Fibroblast of skin of scalp (primary cell): ENCODE measurements at places on chromosomes 4 and X.

GRCh38 chr4:105191621-105192210 lies 45.0 kb downstream of the TET2 start:
- peak; percentile 51 for DNase-seq

DNA sequence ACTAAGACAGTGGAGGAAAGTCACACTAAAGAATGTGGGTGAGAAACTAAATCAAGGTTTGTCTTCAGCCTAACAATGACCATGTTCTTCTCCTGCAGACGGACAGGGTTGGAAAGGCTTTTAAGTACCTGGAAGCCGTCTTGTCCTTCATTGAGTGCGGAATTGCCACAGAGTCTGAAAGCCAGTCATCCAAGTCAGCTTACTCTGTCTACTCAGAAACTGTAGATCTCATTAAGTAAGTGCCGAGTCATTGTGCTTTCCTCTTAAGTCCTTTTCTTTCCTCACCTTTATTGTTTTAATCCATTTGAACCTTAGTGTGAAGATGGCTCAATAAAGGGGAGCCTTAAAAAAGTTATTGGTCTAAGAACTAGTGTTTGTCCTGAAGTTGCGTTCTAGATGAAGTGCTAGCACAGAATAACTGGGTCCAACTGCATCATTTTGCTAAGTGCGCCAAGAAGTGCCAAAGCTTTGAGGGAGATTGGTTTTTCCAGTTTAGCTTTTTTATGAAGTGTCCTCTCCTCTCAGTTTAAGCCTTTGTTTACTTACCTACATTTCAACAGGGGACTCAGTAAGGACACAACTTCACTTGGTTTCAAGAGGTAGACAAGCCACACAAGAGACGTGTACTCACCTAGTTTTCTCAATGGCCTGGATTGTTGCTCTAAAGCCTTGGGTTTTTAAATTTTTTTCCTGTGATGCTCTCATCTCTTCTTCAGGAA lies 89.3 kb downstream of the KLHL8 start:
- no peak for DNase-seq

DNA sequence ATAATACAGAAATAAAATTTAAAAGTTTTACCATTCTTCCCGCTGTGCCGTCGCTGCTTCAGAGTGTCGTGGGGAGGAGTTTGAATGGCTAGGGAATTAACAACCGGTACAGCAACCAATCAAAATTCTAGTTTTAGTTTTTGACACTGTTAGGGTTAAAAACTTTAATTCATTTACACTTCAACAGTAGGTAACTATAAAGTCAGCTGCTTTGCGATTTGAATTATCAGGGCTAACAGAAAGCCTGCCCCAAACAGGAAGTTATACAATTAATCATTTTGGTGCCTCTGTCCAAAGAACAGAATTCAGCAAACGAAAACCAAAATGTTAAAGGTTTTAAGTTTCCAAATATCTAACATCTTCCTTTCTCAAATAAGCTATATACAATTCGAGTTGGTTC lies 2.3 kb downstream of the HNRNPD start:
- no peak for DNase-seq

GRCh38 chrX:6761251-6761650 lies 226.3 kb upstream of the VCX3A start:
- no peak for DNase-seq

DNA sequence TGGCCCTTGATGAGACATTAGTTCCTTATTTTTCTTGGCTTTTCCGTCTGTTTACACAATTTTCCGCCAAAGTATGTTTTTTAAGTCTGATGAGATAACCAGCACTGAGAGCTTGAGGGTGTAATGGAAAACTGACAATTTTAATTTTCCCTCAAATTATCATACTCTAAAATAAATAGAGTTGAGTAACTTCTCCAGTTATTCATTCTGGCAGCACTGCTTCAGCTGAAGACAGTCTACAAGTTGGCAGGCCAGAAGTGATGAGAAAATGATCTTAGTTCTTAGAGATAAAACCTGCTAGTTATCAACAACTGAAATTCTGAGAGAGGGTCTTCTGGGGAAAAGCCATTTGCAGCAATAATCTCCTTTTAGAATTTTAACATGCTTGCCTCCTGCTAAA lies 241.6 kb upstream of the TET2 start:
- DNase-seq, result no peak

DNA sequence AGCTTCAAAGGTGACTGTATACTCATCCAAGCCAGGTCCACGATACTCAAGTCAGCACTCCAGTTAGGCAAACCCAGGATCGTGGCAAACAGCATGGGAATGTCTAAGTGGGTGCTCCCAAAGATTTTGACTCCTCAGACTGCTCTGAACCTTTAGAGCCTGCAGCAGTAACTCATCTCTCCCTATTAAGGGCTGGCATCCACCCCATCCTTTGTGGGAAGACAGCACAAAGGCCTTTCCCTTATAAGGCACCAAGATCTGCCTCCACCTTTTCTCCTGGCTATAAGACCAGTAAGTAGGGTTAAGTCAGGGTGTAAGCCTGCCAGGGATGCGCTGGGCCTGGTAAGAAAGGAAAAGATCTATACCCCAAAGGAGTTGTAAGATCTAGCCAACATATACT lies 23.6 kb upstream of the SLC25A43 start:
- peak; percentile 40 for DNase-seq

- peak; percentile 38 for DNase-seq
Observed at GRCh38 chr4:8917868-8918783, 46.5 kb upstream of the HMX1 start.

- DNase-seq, result no peak
Observed at GRCh38 chrX:13764281-13764680, 29.7 kb downstream of the OFD1 start.

DNA sequence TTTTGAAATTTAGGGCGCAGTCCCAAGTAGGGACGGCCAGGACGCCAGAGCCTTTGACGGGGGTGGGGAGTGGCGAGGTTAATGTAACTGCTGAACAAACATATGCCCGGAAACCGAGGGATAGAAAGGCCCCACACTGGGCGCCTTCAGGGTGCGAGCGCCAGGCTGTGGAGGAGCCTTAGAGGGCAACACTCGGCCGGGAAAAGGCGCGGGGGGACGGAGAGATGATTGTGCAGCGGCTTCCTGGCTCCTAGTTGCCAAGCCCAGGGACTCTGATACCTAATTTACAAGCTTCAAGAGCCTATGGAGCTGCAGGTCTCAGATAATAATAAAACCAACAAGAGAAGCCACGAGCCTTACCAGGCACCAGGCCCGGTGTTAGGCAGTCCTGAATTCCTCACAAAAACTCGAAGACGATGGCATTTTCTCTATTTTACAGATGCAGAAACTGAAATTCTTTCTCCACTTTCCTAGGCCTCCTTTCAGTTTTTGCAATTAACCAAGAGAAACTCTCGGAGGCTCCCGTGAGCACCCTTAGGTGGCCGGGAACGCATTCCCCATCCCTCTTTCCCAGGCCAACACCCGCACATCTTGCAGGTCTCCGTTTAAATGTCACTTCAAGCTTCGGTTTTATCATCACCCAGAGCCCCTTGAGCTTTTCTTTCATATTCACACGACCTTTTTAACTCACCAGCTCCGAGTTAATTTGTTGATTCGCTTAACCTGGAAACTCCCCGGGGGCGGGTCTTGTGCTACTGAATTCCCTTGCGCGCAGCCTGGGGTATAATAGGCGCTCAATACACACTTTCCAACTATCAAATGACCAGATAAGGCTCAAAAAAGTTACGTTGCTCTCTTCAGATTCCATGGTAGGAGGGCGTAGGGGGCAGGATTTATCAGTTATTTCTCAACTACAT lies 6.4 kb upstream of the GSX2 start:
- no peak for DNase-seq

- DNase-seq, result no peak
Observed at GRCh38 chrX:133749951-133750350, 235.4 kb downstream of the GPC3 start.

- peak; percentile 30 for DNase-seq
Observed at GRCh38 chr4:99301376-99302164, 10.8 kb upstream of the ADH1A start.

DNA sequence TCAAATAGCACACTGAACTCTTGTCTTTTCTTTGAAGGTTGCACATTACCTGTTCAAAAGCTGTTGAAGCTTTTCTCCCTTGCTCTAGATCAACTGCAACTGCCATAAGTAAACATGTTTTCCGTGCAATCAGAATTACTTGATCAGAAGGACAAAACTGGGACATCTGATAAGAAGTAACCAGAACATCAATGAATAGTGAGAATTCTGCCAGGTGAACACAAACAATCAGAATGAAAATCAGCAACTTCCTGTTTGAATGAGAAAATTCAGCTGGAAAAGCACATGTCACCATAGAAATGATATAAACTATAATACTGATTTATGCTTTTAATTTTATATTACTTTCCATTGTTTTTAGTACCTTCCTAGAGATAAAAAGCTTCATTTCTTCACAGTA lies 160.7 kb downstream of the DLG3 start:
- no peak for DNase-seq

GRCh38 chrX:136228839-136229207 lies 22.4 kb downstream of the MAP7D3 start:
- DNase-seq, result no peak

DNA sequence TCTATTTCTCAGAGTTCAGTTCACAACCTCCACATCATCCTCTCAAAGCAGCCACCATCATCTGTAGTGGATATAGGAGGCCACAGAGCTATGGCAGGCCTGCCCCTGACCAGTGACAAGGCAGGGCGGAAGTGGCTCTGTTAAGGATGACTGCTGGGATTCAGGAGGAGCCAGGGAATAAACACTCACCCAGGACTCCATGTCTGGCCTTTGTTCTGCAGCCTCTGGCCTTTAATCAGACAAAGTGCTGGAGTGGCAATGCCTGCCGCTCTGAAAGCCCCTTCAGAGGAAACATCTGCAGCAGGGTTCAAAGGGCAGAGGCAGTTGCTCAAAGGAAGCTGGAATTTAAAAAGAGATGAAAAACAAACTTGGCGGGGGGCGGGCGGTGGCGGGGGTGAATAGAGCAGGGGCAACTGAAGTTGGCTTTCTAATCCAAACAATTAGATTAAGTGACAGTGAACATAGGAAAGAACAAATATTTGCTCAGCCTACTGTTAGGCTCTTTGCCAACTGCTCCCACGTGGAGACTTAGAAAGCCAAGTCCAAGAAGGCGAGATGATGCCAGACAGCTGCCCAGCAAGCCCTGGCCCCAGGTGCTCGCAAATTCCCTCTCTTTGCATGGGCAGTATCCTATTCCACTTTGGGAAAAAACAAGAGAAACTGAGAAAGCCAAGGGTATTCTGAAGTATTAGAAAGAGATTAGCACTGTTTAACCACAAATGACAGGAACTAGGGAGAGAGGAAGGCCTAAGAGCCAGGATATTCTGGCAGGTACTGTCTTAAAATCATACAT lies 5.5 kb downstream of the MPP1 start:
- no peak for DNase-seq

DNA sequence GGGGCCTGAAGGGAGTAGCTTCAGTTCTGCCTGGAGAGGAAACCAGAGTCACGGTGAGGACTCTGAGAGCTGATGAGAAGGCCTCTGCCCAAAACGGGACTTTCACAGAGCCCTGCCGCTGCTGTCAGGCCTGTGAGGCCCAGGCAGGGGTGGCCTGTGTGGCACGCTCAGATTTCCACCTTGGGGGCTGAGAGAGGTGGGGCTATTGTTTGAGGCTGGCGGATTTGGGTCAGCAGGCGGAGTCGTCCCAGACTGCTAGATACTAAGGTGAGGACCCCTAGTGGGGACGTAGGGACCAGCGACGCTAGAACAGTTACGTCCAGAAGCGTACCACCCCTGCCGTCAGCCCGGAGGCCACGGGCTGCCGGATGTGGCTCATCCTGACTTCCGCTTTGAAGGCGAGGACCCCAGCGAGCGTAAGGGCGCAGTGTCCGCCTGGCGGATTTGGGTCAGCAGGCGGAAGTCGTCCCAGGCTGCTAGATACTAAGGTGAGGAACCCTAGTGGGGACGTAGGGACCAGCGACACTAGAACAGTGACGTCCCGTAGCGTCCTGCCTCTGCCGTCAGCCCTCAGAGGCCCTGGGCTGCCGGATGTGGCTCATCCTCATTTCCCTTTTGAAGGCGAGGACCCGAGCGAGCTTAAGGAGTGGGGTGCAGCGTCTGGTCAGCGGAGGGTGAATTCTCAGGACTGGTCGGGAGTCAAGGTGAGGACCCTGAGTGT lies at the start of gene MAGEB1:
Gene MAGEB1 (plus strand): TSS at position 378 of the 721 bp plus-strand sequence. CDS start 3,348 bp downstream, outside the sequence.
- DNase-seq, result no peak

- DNase-seq, result no peak
Observed at GRCh38 chr4:132662456-132662855, 486.6 kb upstream of the PCDH10 start.

GRCh38 chr4:48370260-48371134 lies 29.2 kb downstream of the SLAIN2 start:
- DNase-seq, result no peak

- DNase-seq, result no peak
Observed at GRCh38 chr4:145451895-145452294, 29.8 kb upstream of the SMAD1 start.

DNA sequence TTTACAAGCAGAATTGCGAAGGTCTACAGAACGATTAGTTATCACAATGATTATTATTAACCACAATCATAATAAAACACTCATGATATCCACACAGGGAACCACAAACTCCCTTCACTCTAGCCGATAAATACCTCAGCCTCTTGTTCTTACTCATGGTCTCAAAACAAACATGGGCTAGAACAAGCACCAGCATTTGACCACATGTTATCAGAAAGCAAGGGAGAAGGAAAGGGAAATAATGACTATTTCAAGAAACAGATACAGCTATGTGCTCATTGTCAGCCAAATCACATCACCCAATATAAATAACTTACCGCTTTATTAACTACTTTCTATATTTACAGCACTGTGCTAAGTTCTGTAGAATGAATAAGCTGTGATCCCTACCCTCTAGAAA lies 663.2 kb upstream of the HTR2C start:
- no peak for DNase-seq

DNA sequence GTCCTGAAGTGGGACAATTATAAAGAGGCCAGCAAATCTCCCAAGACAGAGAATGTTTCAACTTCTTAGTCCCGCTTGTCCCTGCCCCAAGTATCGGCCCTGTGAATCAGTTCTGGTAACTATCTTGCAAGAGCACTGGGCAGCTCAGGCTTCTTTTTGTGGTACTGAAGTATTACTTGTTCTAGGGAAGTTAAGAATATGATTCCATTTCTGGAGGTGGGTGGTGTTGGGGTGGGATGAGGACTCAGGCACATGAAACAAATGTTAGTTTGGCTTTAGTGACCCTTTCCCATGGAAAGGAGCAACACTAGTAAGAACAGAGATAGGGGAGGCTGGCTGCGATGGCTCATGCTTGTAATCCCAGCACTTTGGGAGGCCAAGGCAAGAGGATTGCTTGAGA lies 28.9 kb downstream of the HOPX start:
- no peak for DNase-seq
